Stimulated activated CD8-positive, alpha-beta memory T cell treated with anti-CD3 and anti-CD28 coated beads, Interleukin-7, amount 100 ng/mL, for 1 hour (primary cell): ENCODE measurements at places on chromosomes 3 and 15.

DNA sequence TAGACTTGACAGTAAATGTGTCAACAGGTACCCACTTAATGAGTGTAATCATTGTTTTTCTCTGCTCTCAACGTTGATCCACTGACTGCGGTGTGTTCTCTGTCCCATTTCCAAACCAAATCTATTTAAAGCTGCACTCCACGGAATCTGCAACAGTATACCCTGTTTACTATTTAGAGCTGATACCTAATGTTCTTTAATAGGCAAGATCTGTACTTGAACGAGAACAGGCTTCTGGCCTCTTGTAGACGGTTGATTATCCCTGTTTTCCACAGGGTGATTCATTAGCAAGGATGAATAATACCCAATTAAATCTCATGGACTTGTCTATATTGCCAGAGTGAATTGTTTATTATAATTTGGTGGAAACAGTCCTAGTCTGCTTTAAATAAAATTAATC is 189.9 kb downstream of the LPP start:
- no peak for DNase-seq

DNA sequence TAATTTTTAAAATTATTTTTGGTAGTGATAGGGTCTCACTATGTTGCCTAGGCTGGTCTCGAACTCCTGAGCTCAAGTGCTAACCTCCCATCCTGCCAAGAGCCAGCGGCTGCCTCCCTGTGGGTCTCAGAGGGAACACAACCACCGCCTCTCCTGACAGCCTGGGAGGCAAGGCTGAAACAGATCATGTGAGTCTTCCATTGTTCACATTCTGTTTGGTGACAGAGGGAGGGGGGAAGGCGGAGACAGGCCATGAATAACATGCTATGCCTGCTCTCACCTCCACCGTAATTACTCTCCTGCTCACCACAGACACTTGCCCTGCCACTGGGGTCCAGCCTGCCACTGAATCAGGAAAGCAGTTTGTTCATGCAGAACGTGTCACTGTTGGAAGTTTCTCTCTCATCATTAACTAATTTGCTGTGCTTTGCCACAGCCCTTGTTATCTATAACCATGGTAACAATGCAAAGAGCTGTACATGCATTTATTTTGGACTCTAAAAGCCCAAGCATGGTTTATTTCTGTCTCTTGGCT is 78.4 kb upstream of the RASGRF1 start:
- no peak for DNase-seq

- no peak for DNase-seq
Observed at GRCh38 chr3:98512576-98512975, 10.1 kb downstream of the CLDND1 start.

DNA sequence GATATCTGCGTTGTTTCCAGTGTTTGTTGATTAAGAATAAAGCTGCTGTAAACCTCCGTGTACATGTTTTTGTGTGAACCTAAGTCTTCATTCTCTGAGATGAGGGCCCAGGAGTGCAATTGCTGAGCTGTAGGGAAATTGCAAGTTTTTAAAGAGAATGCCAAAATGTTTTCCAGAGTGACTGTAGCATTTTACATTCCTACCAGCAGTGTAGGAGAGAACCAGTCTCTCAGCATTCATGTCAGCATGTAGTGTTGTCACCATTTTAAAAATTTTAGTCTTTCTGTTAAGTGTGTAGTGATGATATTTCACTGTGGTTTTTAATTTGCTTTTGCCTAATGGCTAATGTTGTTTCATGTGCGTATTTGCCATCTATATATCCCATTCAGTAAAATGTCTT is 3.4 kb upstream of the MGLL start:
- DNase-seq, result no peak

DNA sequence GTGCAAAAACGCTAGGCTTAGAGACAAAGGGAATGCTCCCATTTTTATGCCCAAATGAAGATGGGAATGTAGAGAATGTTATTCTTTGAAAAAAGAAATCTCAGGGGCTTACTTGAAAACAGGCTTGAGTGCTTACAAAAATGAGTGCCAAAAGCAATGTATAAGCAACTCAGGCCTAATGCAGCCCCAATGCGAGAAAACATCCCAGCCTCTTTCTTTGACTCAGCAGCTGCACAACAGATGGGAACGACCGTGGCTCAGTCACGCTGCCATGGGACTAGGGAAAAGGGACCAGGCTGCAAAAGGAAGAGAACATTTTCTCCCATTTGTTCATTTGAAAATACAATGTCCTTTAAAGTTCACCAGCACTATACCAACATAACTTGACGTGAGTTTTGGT is 246.4 kb upstream of the LRIG1 start:
- no peak for DNase-seq

DNA sequence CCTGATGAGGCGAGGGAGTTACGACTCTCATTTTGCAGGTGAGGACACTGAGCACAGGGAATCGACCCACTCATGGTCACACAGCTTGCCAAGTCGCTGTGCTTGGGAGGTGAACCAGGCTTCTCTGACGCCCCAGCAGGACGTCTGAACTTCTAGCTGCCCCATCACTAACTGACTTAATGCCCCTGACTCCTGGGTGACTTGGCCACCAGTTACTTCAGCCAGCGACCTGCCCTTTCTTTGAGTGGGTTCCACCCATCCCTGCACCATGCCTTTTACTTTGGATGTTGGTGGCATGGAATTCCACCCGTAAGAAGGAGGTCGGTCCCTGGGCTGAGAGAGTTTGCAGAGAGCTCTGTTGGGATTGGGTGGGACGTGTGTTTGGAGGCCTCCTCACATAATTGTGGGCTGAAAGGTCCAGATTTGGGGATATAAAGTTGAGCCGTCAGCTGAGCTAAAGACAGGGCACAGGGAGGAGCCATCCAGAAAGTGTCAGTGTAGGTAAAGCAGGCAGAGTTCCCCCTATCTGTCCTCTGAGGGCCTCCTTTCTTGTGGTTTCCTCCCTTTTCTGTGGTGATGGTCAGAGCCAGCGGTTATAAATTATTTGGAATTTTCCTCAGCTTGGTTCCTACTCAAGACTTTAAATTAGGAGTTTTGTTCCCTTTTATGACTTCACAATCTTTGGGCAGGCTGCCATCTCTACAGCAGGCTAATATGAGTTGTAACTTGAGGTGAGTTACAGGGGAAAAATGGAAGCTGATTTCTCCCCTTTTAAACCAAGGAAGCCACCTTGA is 55.0 kb downstream of the FLNB start:
- DNase-seq, result no peak

DNA sequence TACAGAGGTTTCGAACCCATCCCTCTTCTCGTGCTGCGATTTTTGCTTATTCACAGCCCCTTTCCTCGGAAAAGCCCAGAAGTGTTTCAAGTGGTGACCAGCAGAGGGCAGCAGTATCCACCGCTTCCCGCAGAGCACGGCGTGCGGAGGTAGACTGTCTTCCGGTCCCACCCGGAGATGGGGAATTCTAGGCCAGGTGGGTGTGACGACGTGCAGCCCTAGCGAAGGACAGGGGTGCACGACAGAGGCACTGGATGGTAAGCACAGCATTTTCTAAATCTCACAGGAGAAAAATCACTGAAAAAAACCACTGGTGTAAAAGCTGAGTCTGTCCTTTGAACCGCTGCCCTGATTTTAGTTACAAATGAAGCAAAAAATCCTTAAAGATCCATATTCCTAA is 7.4 kb upstream of the PSMD6 start:
- peak; percentile 54 for DNase-seq

- DNase-seq, result no peak
Observed at GRCh38 chr3:153137626-153138025, 24.4 kb upstream of the RAP2B start.
